ENCODE measurements at places on chromosomes 13 and 19.

GRCh38 chr13:113668491-113668971 is 1.5 kb downstream of the GRK1 start:
- no peaks in the 10 kb centered on the region for H3K4me1 ChIP-seq
- H3K27ac ChIP-seq, result no peak overlapping the region
- no peak for DNase-seq
- peaks cover 8% of the 10 kb centered on the region for H3K27me3 ChIP-seq
- no peaks in the 10 kb centered on the region for H3K36me3 ChIP-seq

DNA sequence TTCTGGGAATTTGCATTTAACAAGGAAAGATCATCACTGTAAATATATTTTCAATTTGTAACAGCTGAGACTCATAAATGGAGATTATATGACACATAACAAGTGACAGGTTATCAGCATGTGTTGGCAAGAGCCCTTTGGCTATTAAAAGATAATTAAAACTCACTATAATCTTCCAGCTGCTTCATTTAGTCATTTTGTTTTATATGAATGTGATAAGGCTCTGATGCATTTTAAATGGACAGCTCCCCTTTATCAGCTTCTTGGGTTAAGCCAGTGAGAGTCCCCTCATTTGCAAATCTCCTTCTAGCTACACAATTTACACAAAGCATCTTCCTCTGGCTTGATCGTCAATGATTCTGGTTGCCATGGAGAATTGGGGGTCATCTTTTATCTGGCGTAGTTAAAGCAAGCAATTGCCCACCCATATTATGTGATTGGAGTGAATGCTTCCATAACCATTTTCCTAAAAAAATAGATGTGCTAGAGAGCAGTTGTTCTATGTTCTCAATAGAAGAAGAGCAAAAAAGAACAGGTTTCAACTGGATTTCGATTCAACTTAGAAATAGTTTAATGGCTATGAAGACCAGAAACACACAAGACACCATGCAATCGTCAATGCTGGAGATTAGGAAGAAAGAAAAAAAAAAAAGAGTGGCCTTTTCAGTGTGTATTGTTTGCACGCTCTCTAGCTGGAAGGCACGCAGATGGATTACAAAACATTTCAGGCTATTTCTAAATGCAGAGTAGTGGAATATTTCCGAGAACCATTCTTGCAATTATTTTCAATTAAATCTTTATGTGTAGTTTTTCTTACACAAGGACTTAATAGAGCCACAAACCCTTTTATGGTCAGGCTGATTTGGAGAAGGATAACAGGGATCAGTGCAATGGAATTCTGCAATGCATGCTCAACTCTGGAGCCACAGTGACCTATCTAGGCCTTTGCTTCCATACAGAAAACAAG is 27.4 kb downstream of the STARD13 start:
- no peaks in the 10 kb centered on the region for H3K4me1 ChIP-seq
- no peak overlapping the region for H3K4me3 ChIP-seq
- no peak overlapping the region for H3K27ac ChIP-seq
- H3K36me3 ChIP-seq, result no peaks in the 10 kb centered on the region
- no peak for DNase-seq

GRCh38 chr13:94978516-94978915 is 266.2 kb upstream of the SOX21 start:
- H3K4me3 ChIP-seq, result no peak overlapping the region
- H3K27me3 ChIP-seq, result peaks cover 4% of the 10 kb centered on the region
- no peaks in the 10 kb centered on the region for H3K36me3 ChIP-seq
- H3K27ac ChIP-seq, result no peak overlapping the region
- no peak for DNase-seq
- H3K4me1 ChIP-seq, result no peaks in the 10 kb centered on the region

- no peak overlapping the region for H3K27ac ChIP-seq
- H3K27me3 ChIP-seq, result no peaks in the 10 kb centered on the region
- DNase-seq, result no peak
- H3K4me3 ChIP-seq, result no peak overlapping the region
Measured at GRCh38 chr13:99132295-99132835, 68.3 kb upstream of the UBAC2 start.
